ENCODE measurements at places on chromosomes 3 and 15.

DNA sequence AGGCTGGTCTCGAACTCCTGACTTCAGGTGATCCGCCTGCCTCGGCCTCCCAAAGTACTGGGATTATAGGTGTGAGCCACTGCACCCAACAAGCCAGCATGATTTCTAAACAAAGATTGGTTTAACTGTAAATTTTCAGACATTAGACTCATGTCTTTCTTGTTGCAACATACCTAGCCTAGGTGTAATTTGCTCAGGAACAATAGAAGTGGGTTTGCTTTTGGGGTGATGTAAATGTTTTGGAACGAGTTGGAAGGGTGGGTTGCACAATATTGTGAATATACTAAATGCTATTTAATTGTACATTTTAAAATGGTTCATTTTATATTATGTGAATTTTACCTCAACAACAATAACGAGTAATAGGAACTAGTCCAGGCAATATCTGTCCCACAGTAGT is 7.1 kb downstream of the CCR4 start:
- DNase-seq, result no peak

- peak; percentile 32 for DNase-seq
Measured at GRCh38 chr15:76341366-76342057, 4.9 kb downstream of the ISL2 start.

DNA sequence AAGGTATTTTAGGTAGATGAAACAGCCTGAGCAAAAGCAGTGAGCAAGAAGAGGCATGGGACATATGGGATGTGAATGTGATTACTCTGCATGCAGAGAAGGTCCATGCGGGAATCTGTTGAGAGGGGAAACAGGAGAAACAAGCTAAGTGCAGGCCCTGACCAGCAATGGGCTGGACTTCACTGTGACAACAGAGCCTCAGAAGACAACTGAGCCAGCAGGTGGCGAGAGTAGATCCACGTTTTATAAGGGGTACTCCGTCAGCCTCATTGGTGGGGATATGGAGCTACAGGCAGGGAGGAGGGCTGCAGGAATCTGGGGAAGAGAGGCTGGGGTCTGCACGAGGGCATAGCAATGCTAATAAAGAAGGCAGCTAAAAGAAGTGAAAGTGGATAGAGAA is 405.9 kb upstream of the LMCD1 start:
- no peak for DNase-seq

DNA sequence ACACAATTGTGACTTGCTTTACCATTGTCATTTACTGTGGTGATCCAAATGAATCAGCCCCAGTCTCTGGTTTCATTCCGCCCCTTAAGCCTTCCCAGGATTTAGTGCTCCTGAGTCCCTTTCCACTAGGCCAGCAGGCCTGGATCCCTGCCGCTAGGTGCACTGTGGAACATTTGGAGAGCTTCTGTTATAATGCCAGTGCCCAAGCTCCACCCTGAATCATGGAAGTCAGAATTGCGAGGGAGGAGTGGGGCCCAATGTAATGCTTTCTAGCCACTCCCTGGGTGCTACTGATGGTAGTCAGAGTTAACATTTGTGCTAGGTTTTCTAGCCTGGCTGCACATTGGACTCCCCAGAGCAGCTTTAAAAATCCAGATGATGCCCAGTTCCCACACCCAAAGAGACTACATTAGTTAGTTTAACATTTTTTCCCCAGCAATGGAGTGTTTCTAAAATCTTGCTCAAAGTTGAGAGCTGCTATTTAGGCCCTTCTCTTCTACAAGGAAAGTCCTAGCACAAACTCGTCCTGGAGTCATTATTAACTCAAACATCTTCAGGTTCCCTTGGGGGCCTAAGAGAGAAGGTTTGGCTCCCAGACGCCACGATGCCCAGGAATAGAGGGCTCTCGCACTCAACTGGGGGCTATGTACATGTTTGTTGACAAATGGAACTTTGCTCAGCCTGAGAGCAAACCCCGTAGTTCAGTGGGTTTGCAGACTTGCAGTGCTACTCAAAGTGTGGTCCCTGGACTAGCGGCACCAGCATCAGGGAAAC is 366.7 kb upstream of the PROK2 start:
- no peak for DNase-seq

DNA sequence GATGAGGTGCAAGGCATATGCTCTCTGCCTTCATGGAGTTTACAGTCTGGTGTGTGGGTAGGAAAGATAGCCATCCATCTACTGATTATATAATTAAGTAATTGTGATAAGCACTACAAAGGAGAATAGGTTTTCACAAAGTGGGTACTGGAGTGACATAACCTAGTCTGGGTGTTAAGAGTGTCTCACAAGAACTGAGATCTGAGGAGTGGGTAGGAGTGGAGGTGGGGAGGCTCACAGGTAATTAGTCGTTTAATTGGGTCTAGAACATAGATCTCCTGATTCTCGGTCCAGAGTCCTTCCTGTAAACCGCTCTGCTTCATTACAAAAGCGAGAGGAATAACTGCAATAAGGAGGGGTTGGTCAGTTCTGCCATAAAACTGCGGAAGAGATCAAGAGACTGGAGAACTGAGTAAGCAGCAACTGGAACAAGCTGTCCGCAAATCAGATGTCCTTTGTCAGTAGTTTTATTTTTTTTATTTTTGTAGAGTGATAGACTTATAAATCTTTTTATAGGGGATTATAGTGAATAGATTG is 2.2 kb downstream of the NEO1 start:
- no peak for DNase-seq

GRCh38 chr3:132721479-132722164 is 587 bp downstream of the NPHP3 start:
- no peak for DNase-seq

DNA sequence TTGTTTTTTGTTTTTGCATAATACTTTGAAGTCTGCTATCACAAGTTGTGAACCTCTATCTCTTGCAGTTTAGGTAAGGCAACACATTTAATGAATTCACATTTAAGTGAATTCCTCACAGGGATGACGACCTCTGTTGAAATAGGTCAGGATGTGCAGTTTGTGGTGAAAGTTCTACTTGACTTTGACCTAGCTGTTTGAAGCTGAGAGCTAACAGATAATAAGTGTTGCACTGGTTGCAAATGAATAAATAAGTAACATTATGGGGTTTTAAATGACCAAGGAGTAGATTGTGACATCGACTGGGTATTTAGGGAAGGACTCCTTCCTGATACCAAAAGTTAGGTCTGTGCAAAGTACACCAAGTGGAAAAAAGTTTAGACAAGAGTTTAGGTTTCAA is 23.9 kb downstream of the NIT2 start:
- DNase-seq, result no peak
